ENCODE measurements at places on chromosomes 4 and X.

DNA sequence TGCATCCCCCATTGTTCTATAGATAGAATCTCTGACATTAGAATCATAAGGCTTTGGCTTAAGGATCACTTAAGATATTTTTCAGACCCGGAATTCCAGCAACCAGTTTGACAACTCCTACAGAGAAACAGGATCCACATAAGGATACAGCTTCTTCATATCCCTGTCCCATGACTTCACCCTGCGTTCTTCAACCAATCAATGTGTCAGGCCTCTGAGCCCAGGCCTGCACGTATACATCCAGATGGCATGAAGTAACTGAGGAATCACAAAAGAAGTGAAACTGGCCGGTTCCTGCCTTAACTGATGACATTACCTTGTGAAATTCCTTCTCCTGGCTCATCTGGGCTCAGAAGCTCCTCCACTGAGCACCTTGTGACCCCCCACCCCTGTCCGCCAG is 85.1 kb downstream of the MFAP3L start:
- DNase-seq, result no peak

DNA sequence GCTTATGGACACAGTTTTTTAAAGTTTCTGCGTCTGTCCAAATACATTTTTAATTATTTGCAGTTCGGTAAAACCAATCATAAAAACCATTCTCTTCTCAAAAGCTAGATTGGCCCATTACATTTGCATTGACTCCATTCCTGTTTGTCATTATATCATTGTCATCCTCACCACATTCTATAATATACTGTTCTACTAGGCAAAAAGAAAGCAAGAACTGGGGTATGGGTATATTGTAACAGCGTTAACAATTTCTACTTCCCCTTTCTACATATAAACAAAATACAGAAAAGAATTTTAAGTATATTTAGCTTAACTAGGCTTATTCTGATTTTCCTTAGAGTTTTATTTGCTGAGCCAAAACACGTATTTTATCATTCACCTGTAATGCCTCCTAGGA is 91.8 kb downstream of the RAP1GDS1 start:
- no peak for DNase-seq

GRCh38 chr4:133550436-133550835 is 401.3 kb downstream of the PCDH10 start:
- DNase-seq, result no peak

DNA sequence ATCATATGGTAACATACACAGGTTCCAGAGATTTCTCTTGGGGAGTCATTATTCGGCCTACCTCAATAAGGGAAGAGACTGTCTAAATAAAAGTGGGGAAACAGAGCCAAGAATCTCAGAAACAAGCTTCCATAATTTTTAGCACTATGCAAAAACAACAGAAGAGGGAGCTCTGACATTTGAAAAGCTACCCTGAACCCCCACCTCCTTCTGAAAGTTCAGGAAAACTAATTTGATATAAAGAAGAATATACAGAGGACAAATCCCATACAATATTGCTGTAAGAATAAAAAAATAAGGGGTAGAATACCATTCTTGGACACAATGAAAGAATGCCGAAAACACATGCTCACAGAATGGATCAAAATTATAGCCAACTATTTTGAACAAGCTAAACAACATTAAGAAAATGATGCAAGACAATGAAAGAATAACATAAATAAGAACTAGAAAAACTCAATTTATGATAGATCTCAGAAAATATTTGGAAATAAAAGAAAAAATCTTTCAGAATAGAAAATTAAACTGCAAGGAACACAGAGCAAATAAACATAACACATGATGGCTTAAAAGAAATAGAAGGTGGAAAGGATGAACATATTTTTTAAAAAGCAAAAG is 14.4 kb upstream of the ZNF41 start:
- no peak for DNase-seq

DNA sequence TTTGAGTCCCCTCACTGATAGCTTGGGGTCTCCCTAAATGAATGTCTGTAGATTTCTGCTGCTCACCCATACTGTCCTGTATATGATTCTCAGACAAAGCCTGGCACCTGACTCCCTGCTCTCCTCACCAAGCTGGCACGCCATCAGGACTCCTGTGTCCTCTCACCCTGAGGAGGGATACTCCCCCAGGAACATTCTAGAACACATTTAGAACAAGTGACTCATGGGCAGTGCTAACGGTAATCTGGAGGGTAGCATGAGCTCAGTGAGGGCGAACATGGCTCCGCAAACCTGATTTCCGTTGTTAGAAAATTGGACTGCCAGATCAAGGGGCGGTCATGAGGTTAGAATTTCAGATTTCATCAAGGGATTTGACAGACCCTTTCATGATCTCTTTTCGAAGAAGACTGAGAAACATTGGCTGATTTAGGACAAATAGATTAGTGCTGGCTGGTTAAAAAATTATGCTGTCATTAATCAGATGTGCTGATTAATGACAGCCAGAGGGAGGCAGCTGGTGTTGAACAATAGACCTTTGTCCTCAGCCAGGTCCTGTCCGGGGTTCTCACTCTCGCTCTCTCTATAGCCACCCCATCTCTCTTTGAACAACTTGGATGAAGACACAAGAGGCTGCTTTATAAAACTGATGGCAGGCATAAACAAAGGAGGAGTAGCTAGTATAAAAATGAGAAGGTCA is 244.3 kb downstream of the PTTG2 start:
- no peak for DNase-seq

GRCh38 chrX:38804432-38804681 is 3.1 kb downstream of the MID1IP1 start:
- peak; percentile 56 for DNase-seq

- DNase-seq, result no peak
Measured at GRCh38 chr4:26717332-26717731, 133.4 kb downstream of the TBC1D19 start.

- DNase-seq, result no peak
Measured at GRCh38 chr4:8906668-8906970, 35.0 kb upstream of the HMX1 start.

- DNase-seq, result no peak
Measured at GRCh38 chrX:129525162-129525561, 1.9 kb upstream of the SMARCA1 start.

GRCh38 chrX:101377547-101377946 is 8.4 kb downstream of the BTK start:
- no peak for DNase-seq

DNA sequence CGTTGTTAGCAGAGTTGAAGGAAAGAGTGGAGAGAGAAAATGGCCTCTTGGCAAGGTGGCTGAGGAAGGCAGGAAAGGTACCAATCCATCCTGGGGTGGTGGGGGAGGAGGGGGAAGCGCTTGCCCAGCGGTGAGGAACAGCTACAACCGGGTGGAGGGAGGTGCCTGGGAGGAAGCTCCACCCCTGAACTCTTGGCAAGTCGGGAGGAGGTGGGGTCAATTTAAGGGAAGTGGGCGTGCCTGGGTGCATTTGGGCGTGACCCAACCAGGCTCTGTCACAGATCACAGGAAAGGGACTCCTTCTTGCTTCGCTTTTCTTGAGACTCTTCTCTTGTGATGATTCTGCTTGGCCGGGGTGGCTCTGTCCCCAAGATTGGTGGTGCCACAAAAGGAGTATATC is 41.7 kb downstream of the BCORL1 start:
- peak; percentile 83 for DNase-seq

DNA sequence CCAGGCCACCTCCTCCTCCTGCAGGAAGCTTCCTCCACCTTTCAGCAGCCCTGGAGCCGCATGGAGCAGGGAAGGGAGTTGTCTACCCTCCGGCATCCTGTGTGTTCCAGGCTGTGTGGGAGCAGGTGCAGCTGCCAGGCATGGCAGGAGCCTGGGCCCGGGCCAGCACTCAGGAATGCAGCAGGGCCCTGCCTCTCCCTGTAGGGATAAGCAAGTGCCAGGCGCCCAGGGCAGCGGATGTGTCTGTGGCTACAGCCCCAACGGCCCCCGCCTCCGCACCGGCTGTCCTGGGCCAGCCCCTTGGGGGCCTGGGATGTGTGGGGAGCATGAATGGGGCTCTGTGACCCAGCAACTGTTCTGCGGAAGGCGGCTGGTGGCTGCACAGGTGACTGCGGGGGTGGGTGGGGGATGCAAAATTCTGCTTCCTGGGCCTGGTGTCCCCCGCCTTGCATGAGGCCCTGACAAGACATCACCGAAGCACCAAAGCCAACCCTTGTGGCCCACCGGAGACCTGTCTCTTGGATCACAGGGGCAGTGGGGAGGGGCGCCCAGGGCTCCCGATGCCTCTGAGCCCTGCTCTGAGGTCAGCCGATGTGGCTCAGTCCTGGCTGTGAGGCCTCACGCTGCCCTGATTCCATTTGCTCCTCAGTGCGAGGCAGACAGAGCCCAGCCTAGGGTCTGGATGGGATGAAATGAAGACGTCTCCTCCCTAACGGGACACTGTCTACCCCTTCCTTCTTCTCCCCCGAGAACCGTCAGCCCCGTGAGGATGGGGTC is 1.4 kb upstream of the DOK7 start:
- DNase-seq, result no peak

- DNase-seq, result no peak
Measured at GRCh38 chr4:115575851-115576250, 462.4 kb upstream of the NDST4 start.

- DNase-seq, result peak; percentile 50
Measured at GRCh38 chrX:51144828-51145442, 187.7 kb upstream of the NUDT10 start.

DNA sequence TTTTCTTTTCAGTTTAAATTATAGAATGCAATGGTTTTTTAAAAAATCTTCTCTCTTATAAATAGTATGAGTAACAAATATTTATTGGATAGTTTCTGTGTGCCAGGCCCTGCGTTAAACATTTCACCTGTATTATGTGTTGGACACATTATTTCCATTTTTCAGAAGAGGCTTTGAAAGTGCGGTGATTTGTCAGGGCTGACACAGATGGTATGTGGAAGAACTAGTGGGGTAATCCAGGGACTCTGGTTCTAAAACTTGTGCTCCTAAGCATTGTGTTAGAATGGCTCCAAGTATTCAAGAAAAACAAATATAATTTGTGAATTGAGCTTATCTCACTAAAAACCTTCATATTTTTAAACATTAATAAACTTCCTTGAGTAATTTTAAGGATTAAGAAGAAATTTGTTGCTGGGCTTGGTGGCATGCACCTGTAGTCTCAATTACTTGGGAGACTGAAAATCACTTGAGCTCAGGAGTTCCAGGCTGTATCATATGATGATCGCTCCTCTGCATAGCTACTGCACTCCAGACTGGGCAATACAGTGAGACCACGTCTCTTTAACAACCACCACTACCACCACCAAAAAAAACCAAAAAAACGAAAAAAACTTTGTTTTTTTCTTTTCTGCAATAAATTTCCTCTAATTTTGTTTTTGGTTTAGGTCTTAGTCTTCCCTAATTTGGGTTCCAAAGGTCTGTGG is 40.0 kb downstream of the RAPGEF2 start:
- no peak for DNase-seq

- DNase-seq, result no peak
Measured at GRCh38 chr4:73142995-73143547, 73.6 kb upstream of the COX18 start.

DNA sequence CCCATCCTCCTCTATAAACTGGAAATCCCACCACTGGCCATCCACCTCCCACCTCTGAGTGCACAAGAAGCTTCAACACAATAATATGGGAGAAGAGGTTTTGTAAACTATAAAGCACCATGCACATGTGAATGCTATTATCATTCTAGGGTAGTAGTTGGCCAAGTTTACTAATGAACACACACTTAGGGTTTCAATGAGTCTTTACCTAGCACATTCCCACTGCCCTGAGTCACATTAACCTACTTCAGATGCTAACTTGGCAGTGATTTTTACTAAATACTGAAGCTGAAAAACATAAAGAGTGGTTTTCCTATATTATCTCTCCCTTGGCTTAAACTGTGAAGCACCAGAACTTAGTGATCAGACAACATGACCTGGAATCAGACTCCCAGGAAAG is 93.9 kb downstream of the SH3KBP1 start:
- no peak for DNase-seq

GRCh38 chr4:109435635-109436034 is 2.0 kb downstream of the SEC24B start:
- no peak for DNase-seq

GRCh38 chr4:4326166-4326565 is 36.1 kb downstream of the ZBTB49 start:
- no peak for DNase-seq

GRCh38 chrX:132206259-132206658 is 13.0 kb downstream of the RAP2C start:
- no peak for DNase-seq

GRCh38 chr4:5589495-5589894 is 118.9 kb downstream of the EVC2 start:
- DNase-seq, result no peak

- peak; percentile 64 for DNase-seq
Measured at GRCh38 chr4:152850377-152850776, 70.6 kb downstream of the ARFIP1 start.

- DNase-seq, result no peak
Measured at GRCh38 chr4:142861351-142861750, 15.2 kb upstream of the INPP4B start.

GRCh38 chr4:38157592-38157991 is 197.4 kb downstream of the PTTG2 start:
- no peak for DNase-seq

DNA sequence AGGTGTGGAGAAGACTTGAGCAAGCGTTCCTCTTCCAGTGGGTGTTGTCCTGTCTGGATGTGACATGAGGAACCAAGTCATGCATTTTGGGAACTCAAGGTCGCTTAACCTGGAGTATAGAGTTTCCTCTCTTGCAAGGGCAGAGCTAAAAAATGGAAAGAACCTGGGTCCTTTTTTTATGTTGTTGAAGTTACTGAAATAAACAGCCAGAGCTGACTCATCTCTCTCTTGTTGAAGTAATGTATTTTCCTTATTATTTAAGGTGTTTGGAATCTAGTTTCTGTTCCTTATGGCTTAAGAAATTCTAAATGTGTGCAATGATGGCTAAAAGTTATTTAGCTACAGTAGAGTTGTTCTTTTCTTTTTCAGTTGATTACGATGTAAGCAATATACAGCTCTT is 314.5 kb downstream of the CAMK2D start:
- no peak for DNase-seq

DNA sequence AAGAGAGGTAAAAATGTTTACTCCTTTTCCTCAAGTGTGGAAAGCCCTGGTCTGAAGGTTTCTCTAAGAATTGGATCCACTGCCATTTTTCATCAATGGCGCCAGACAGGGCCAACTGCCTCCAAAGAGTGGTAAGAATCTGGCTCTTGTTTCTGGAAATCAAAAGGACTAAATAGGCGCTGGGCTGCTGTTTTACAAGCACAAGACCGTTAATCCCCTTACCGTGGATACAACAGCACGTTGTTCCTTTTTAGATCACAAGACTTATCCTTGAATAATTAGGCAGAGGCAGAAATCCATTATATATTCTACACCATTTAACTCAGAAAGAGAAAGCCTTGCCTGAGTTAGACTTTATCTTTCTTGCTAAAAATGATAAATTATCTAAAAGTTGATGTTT is 10.6 kb downstream of the CLTRN start:
- no peak for DNase-seq

DNA sequence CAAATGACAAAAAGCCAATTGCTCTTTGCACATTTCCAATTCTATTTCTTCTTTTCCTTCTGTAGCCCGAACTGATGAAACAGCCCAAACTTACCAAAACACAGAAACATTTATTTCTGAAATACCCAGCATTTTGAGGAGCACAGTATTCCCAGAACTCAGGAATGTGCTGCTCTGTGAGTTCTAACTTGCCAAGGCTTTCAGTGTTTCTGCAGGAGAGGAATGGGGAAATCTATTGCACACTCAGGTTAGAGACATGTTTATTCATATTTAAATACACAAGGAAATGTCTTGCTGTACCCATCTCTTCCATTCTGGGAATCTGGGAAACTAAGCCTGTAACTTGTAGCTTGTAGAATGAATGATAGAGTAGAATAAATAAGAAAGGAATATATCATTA is 10.7 kb downstream of the TMPRSS11D start:
- DNase-seq, result no peak
